Activated CD8-positive, alpha-beta memory T cell treated with anti-CD3 and anti-CD28 coated beads for 1 hour (primary cell): ENCODE measurements at places on chromosomes 7 and 10.

- DNase-seq: no peak
Measured at GRCh38 chr10:102467971-102468438, 16.7 kb upstream of the C10orf95 start.

- no peak for DNase-seq
Measured at GRCh38 chr10:114048472-114048871, 4.8 kb downstream of the ADRB1 start.

- no peak for DNase-seq
Measured at GRCh38 chr7:94907811-94908322, 473 bp downstream of the PPP1R9A start.

DNA sequence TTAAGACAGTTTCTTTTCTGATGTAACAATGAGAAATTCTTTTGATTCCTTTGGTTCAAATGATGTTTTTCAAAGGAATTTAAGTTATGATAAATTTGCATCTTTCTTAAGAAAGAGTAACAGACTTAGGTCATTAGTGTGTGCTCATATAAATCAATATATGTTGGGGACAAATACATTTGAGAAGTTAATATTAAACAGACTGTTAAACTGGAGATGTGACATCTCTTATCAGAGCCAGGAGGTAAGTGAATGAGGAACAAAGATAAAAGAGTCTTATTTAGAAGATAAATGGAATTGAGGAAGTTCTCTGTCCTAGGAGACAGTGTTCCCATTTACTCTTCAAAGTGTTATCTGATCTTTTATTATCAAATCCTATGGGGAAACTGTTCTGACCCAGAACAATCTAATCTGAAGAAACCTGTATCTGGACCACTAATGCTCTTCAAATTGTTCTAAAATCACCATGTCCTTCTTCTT lies 104.8 kb upstream of the LAMB4 start:
- no peak for DNase-seq

DNA sequence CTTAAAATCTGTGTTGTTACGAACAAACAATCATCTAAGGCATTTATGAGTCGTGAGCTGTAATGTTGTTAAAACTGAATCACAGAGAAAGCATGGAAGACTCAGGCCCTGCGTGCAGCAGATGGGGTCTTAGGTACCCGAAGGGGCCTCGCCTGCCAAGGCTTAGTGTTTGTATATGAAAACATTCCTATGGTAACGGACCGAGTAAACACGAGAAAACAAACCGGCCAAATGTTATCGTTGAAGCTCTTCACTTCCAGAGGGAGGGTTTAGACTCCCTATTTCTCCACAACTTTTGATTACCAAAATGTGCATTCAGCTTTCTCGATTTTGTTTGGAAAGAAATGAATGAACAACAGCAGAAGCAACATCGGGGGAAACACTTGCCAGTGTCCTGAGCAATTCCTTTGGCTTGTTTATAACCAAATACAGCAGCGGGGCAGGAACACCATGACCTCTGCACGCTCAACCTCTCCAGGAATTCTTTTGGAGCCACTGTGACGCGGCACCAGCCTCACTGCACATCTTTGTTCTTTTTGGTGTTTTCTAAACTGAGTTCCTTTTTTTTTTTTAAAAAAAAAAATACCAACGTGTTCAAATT lies 121.6 kb upstream of the KLF6 start:
- DNase-seq: no peak

GRCh38 chr7:135802697-135803096 lies 54.1 kb upstream of the FAM180A start:
- DNase-seq: no peak
